ENCODE measurements at places on chromosomes 2 and 18.
A peak's percentile ranks its signal among the peaks of the same experiment; 100 is the strongest.

DNA sequence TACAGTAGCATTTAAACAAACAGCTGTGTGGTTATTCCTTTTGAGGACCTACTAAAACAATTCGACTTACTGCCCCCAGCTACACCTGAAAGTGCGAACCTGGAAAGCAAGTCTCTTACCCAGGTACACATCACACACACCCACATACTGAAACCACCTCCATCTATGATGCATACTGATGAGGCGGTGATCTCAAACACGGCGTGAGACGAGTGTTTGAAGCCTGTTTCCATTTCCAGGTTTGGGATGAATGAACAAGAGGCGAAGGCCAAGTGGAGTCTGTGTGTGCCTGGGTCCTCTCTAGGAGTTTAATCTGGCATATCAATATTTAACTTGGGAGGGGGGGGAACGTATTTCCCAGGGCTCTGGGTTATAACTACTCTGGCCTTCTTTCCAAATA lies 1.6 kb downstream of the TMEM185B start:
- DNase-seq: peak; percentile 29

- DNase-seq: no peak
Observed at GRCh38 chr18:361941-362310, 94.1 kb upstream of the THOC1 start.

- DNase-seq: no peak
Observed at GRCh38 chr2:123935405-123935804, 89.7 kb upstream of the CNTNAP5 start.

DNA sequence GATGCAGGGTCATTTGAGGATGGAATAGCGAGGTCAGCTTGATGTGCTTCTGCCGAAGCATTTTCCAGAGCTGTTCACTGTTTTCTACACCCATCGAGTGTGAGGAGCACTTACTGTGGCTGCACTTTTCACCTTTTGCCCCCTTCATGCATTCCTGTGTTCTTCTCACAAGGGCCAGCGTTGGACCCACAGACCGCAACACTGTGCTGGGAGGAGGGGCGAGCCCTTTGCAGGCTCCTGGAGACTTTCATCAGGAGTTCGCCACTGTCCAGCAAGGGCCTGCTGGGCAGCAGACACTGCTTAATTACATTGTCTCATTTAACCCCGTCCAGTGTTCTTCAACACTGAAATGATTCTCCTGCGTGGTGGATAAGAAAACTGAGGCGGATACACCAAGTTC lies 29.9 kb downstream of the CYP26B1 start:
- no peak for DNase-seq

DNA sequence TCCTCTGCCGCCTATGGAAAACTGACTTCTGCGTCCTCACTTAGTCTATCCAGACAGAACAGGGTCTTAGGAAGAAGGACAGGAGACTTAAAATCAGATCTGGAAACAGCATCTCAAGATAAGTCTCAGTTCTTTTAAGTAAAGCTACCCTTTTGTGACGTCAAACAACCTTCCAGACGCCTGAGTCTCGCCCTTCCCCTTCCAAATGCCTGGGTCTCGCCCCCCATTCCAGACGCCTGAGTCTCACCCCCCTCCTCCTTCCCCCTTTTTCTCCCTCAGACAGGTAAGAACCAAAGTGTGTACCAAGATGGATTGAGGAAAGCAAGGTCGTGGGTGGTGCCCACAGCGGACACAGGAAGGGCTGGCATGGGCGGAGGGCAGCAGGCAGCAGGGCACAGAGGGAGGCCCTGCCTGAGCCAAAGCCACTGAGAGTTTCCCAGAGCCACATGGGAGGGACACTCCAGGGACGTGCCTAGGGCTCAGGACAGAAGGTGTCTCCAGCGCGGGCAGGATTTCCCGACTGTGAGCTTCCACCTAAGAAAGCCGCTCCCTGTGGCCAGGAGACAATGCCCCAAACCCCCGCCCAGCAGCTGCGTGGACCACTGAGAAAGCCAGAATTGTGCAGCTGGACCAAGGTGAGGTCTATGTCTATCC lies 51.3 kb downstream of the ANKMY1 start:
- no peak for DNase-seq

DNA sequence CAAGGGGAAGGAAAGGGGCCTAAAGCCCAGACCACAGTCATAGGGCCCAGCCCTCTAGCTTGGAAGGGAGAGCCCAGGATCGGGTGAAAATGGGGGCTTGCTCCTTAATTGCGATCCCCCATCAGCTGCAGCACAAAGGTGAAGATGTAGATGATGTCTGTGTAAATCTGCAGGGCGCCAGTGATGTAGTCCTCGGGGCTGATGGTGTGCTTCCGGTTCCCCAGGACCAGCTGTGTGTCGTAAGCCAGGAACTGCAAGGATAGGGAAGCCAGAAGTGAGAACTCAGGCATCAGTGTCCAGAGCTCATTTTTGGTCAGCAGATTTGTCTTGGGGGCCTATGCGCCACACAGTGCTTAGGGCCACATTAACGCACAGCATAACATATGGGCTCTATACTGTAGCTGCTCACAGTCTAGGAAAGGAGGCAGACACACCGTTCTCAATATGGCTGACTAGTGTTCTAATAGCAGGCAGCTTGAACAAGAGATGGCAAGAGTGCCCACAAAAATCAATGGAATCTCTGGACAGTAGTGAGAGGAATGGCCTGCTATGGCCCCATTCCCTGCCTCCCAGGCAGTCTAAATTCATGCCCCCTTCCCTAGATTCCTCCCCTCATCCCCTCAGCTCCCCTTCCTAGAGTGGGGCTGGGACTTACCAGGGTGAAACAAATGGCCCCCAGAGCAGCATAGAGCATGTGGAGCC lies 5.2 kb downstream of the PNKD start:
- no peak for DNase-seq

DNA sequence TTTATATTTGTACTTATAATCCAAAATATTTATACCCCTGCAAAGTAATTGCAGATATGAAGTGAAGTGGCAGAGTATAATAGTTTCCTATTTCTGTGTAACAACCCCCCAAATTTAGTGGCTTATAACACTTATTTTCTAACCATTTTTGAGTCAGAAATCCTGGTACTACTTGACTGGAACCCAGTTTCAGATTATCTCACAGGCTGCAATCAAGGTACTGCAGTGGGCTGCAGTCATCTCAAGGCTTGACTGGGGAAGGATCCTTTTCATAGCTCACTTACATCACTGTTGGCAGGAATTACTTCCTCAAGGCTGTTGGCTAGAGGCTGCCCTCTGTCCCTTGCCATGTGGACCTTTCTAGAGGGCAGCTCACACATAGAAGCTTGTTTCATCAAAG lies 558.2 kb upstream of the PKDCC start:
- DNase-seq: no peak

Data from activated CD4-positive, alpha-beta T cell treated with anti-CD3 and anti-CD28 coated beads for 48 hours (primary cell).